ENCODE measurements at places on chromosomes 3 and 15.

- DNase-seq = no peak
These were observed 62.0 kb downstream of the PLD1 start for GRCh38 chr3:171748064-171748924.

DNA sequence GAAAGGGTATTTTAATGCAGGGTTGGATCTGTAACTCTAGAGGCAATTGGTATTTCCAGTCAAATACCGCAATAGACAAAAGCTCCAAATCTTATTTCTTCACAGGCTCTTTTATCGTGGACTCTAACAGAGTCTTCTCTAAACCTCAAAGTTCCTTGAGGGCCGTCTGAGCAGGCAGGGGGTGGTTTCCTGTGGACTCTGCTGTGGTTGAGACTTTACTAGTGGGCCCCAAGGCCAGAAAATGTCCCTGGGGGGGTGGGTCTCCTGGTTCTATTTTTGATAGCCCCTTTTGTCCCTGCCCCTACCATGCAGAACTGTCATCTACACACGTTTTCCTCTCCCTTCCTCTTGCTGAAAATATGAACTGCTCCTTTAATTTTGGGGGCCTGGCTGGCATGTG is 80.1 kb downstream of the ASB7 start:
- DNase-seq = no peak

DNA sequence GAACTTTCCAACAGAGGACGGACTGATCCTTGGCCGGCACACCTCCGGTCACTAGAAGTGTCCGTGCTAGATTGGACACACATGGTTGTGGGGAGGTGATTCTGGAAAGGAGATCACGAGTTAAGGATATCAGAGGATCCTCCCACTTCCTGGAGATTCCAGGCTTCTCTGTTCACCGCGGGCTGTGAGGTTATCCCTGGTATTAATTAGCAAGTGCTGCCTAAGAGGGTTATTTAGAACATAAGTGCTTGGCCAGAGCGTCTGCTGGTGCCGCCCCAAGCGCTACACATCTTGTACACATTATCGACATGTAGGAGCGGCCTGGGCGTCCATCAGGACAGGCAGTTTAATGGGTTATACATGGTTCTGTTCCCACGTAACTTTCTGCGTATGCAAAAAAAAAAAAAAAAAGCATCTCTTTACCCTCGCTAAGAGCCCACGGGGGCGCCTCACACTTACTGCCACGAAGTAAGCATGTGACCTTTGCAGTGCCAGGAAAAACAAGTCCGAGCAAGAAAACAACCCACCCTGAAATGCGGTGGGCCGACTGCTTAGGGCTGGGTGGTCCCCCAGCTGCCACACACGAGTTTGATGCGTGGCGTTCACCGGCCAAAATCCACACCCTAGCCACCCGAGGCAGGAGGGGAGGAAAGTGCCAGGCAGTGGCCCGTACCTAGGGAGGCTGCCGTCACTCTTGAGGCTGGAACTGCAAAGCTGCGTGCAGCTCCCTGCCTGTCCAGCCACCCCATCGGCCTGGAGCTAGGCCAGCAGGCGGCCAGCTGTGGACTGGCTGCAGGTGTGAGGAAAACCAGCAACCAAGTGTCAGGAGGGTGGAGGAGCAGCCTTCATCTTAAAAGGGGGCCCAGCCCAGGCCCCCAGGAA is 78.0 kb downstream of the CPN2 start:
- peak; percentile 93 for DNase-seq

- no peak for DNase-seq
These were observed 43.8 kb upstream of the UACA start for GRCh38 chr15:70806992-70807712.

DNA sequence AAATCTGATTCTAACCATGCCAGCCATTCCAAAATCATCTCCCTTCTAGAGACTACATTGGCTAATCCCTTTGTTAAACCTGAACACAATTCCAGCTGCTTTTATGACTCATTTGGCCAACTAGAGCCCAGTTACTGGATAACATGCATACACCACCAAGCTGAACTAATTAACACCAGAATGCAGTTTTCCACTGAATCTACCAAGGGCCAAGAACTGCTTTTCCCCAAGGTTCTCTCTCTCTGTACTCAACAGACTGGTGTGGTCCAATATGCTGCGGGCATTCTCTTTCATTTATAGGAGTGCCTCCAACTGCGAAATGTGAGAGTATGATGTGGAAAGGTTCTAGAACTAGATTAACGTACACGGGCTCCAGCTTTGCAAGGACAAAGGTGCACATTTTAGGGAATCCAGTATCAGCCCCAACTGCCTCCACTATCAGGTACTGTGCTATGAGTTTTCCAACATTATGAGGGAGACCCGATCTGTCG is 1.5 kb downstream of the CHSY1 start:
- no peak for DNase-seq

GRCh38 chr15:59797756-59798604 is 108.9 kb upstream of the BNIP2 start:
- DNase-seq = no peak

- no peak for DNase-seq
These were observed 85.3 kb downstream of the PIK3R4 start for GRCh38 chr3:130661140-130661891.

DNA sequence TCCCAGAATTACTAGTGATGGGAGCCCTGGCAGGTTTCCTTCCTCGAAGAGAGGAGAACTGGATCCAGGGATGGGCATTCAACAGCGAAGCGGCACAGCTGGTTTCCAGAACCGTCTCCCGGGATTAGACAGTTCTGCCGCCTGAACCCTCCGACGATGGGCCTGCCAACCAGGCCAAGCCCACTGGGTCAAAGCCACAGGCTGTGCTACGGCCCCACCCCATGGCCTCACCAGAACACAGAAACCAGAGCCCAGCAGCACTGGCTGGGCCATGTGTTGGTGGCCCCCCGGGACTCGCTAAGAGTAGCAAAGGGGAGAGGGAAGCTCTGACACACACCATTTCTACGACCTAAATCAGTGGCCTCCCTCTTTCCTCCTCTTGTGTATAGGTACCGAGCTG is 2.2 kb downstream of the C15orf62 start:
- no peak for DNase-seq

GRCh38 chr3:154779571-154779970 is 300.5 kb upstream of the MME start:
- DNase-seq = no peak

Measured in D721Med (cell line).